NCI-H774 (cell line): ENCODE measurements at places on chromosomes 7 and 10.

DNA sequence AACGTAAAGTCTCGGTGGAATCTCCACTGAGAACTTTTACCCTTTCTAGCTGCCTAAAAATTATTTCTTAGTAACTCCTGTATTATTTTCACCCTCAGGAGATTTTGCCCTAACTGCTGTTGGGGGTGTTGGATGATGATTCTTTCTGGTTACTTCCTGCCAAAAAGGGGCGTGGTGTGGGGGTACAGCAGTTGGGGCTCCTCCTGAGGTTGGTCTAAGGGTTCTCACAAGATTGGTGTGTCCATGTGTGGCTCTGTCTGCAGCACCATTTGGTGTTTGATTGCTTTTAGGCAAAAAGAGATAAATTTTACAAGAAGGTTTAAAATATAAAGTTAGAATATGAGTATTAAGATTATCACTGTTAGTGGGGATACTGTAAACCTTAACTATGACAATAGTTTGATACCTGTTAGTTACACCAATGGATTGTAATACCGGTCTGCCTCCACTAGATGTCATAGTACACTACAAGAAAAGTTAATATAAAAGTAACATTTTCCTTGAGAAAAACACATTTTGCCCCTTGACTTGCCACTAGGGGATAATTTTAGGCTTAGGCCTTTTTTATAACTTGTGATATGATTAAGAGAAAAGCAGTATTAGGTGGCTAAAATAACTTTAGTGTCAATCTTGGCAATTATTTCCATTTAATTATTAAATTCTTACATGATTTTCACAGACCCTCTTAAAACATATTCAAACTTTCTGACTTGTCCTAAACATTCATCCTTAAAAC lies 928.7 kb downstream of the IPMK start:
- no peak for DNase-seq

DNA sequence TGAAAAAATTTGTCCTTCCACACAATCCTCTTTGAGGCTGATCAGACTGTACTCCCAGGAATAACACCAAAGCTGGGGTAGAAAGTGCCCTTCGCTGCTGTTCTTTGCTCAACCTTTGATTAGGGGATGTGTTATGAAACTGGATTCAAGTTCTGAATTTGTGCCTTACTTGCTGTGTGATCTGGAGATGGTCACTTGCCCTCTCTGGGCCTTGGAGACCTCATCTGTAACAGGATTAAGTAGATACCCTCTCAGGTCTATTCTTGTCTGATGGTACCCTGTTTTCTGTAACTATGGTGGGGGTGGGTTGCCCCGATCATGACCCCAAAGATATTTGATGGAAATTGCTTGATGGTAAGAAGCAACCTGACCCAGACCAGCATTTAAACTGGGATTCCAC lies 368.5 kb downstream of the PLXNA4 start:
- DNase-seq = no peak

GRCh38 chr10:106566873-106567272 lies 597.6 kb downstream of the SORCS1 start:
- DNase-seq = no peak

DNA sequence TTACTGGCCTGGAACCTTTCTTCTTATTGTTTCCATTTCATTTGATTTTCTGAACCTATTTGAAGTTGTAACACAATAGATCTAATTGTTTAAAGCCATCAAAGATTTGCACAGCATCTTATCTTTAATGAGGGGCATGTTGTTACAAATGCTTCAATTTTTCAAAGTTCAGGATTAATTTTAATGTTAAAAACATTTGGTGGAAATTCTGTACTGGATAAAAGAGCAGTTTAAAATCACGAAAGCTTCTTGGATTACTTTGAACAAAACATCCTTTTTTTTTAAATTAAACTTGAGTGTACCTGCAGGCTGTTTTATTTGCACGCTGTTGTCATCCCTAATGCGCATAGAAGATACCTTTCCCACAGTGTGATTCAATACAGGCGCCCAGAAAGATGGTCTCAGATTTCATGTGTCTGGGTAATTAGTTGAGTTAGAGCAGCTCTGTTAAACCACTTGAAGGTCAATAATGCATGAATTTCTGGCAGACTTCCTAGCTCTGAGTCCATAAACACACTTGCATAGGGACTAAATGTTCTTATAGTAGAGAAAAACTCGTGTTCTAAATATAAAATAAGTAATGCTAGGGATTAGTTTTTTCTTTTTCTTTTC lies 29.3 kb upstream of the DDX50 start:
- DNase-seq = peak; percentile 90

- no peak for DNase-seq
Observed at GRCh38 chr7:44461387-44461786, 29.1 kb downstream of the NUDCD3 start.

- no peak for DNase-seq
Observed at GRCh38 chr7:25901658-25902057, 250.3 kb upstream of the NFE2L3 start.

DNA sequence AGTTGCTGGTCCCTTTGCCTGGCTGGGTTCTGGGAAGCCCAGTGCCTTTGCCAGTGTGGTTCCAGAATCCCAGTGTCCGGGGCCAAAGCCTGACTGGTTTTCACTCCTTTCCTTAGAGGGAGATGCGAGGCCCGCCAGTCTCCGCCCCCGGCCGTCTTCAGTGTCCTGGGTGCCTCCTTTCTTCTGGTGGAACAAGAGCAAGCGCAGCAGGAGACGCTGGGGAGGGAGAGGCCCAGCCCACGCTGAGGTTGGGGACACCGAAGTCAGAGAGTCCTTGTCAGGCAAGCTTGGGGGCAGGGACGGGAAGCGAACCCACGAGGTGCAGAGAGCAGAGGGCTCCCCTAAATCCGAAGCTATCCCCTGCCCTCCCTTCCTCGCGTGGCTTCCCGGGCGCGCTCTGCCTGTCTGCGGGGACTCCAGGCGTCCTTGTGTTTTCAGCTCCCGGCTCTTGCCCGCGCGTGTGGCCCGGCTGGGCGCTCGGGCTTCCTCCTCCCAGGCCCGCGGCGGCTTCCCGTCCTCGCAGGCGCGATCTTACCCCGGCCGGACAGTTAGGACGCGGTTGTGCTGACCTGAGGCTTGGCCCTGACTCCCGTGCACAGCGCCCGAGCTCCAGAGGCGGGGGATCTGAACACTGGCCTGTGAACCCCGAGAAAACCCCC lies 60.6 kb upstream of the UBE3C start:
- DNase-seq = no peak

- no peak for DNase-seq
Observed at GRCh38 chr7:17552952-17553351, 254.5 kb downstream of the AHR start.

- DNase-seq = no peak
Observed at GRCh38 chr7:46999866-47000265, 582.0 kb downstream of the TNS3 start.

DNA sequence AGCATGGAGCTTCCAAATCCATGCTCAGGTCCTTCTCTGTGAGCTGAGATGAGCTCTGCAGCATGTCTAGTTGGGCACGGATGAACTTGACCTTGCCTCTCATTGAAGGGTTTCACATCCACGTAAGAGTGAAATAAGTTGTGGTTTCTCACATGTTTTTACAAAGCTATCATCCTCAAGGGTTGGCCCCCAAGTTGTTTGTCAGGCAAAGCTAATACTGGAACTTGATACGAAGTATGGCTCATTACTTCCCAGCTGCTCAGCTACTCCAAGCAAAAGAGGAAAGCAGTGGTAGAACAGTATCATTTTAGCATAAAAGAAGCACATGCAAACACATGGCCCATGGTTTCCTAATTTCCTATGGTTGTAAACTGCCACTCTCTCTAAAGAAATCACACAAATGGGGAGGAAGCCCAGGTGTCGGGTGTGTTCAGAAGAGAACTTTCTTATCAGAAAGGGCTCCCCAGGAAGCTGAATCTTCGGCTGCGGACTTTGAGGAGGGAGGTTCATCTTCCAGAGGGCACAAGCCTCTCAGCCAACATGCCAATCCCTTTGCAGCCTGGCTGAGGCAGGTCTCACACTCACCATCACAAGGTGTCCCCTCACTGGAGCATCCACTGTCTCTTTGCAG lies 45.3 kb downstream of the PDLIM1 start:
- DNase-seq = no peak

- no peak for DNase-seq
Observed at GRCh38 chr10:132387764-132388210, 9.2 kb upstream of the PWWP2B start.

DNA sequence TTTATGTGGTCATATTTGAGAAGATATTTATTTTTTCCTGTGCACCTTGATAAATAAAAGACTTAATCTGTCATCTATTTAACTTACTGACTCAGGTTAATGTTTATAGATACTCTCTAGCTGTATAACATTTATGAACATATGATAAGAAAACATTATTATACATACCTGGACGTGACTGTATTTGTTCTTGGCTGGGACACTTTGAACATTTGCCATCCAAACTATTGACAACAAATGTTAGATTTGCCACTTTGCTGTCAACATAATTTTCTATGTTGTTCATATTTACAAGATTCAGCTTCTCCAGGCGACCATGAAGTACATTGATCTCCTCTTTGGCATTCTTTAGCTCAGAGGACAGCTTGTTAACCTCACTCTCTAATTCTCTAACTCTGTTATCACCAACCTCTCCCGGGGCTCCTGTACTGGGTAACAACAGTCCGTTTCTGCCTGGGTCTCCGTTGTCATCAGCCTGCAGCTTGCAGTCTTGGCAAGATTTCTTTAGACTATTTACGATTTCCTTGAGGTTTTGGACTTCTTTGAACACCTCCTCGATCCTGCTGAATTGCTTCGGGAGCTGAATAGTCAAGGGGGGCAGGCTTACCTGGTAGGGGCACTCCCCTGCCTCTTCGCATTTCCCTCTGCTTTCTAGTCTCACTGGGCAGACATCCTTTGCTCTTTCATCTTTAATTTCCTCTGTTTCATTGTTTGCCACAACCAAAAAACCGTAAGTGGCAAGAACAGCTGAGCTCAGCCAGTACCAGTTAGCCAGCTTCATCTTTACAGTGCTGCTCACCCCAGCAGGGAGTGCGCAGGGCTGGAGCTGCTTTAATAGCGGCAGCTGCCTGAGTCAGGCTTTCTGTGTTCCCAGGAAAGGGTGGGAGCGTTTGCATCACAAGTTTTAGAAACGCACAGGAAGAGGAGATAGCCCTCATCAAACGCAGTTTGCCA lies at the start of gene FGL2:
Gene FGL2, minus strand, starts transcription at position 807 of the 954 bp plus-strand sequence. Its CDS starts 26 bp downstream, at position 781.
- no peak for DNase-seq

DNA sequence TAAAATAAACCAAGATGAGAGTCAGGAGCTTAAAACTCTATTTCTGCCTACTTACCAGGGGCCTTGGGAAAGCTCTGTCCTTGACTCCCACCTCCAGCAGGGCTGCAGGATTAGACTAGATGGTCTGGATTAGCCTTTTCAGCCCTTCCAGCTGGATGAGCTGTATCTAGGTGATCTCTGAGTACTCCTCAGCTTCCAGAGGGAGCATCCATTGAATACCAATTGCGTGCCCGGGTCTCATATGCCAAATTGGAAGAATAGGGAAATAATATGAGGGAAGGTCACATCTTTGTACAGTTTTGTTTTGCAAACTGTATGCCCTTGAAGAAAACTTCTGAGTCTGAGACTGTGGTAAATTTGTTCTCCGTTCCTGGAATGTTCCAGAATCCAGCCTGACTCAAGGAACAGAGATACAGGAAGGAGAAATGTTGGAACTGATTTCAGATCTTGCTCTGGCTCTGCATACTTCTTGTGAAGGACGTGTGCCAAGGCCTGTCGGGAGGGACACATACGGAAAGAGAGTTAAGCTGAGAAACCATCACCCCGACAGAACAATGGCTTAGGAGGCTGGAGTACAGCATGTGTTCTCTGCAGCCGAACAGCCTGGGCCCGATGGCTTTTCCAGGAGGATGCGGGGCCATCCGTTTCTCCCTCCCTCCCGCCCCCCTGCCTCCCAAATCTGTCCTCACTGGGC lies 44.9 kb downstream of the MINDY4 start:
- no peak for DNase-seq

- DNase-seq = no peak
Observed at GRCh38 chr7:106047818-106048705, 64.0 kb downstream of the SYPL1 start.

DNA sequence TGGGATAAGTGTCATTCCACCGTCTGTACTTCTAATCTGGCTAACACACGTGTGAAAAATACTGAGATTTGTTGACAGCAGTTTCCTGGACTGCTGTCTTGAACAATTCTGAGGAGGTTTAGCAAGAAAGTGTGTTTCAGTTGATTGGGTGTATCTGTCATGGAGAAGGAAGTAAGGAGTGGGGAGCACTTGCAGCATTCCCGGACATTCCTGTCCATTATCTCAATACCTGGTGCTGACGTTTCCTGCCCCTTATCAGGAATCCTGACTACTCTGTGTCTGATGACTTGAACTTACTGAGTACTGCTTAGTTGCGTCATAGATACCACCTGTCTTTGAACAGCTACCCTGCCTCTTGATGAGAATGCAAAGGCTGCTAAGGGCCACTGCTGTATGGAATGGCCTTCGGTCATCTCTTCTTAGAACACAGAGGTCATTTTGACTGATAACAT lies 72.0 kb upstream of the VKORC1L1 start:
- DNase-seq = no peak

- no peak for DNase-seq
Observed at GRCh38 chr10:16866541-16867275, 49.5 kb upstream of the RSU1 start.

DNA sequence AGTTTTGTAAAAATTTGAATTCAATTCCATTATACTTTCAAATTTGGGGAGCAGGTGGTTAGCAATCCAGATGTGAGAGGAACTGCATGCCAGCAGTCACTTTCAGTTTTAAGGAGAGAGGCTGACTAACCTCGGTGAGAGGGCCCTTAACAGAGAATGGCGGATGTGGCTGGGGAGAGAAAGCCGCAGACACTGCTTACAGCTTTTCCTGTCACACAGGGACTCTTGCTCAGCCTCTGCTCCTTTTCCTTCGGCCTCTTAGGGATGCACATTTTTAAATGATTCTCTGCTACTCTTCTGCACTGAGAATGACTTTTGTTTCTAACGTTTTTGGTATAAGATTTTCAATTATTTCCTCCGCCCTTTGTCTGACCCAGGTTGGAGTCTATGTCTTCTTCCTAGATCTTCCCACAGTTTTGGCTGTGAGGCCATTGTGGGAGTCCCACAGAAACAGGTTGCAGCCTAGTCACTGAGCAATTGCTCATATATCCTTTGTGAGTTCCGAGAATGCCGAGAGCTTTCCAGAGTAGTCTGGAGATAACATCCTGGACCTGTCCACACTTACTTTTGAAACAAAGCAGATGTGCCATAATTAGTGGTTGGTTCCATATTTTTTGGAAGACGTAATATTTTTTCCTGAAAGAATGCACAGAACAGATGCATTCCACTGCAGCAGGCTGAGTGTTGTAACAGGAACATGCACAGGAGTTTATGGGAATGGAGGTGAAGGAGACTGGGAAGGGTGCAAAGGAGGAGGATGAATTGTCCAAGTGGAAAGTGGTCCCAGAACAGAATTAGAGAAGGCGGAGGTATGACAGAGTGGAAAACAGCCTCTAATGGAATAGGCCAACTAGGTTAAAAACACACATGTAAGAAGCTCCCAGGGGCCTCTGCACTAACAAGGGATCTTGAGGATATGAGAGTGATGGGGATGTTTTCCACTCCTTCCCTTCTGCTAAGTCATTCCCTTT lies 168.0 kb upstream of the ZNF32 start:
- DNase-seq = no peak

DNA sequence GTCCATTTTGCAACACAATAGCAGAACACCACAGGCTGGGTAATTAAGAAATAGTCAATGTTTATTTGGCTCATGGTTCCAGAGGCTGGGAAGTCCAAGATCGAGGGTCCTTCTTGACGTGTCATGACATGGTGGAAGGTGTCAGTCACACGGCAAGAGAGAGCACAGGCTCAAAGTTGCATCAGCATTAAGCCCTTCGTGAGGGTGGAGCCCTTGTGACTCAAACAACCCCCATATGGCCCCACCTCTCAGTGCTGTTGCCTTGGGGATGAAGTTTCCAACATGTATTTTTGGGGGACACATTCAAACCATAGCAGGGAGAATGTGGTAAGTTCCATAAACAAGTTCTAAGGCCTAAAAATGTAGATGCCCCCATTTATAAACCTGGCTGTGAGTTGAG lies 24.6 kb upstream of the GTPBP4 start:
- no peak for DNase-seq
